CD4-positive, alpha-beta memory T cell (primary cell): ENCODE measurements at places on chromosomes 6 and 20.

- no peak for DNase-seq
These were observed 2.4 kb upstream of the GCNT2 start for GRCh38 chr6:10518557-10519407.

DNA sequence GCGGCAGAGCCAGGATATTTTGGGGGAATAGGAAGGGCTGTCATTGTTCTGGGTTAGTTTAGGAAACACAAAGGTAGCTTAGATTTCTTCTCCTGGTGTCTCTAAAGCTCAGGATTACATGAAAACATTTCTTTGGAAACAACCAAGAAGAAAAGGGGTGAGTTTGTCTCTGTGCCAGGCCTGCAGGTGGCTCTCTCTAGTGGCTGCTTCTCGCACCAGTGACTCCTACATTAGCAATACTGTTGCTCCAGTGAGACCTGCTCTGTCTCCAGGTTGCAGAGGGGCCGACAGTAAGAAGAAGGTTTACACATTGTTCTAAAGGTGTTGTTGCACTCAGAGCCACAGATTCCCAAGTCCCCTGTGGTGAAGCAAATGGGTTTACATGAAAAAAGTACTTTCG, 104.6 kb upstream of the GLP1R start:
- no peak for DNase-seq

- no peak for DNase-seq
These were observed 186.1 kb downstream of the TASP1 start for GRCh38 chr20:13452470-13453124.

DNA sequence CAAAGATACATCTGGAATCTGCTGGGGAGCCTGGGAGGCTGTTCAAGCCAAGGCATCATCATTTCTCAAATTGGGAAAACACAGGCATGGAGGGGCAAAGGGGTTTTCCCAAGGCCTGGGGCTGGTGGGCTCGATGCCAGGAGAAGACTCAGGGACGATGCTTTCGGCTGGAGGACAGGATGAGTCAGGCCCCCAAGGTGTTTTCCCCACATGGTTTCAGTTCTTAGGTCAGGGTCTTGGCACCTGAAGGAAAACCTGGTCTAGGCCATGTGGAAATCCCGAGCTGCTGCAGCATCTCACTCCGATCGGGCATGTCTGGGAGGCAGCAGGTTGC, 348.1 kb downstream of the CDC5L start:
- no peak for DNase-seq

GRCh38 chr20:20331156-20331555, 36.7 kb upstream of the INSM1 start:
- no peak for DNase-seq

GRCh38 chr6:138503881-138504680, 4.8 kb upstream of the NHSL1 start:
- no peak for DNase-seq

DNA sequence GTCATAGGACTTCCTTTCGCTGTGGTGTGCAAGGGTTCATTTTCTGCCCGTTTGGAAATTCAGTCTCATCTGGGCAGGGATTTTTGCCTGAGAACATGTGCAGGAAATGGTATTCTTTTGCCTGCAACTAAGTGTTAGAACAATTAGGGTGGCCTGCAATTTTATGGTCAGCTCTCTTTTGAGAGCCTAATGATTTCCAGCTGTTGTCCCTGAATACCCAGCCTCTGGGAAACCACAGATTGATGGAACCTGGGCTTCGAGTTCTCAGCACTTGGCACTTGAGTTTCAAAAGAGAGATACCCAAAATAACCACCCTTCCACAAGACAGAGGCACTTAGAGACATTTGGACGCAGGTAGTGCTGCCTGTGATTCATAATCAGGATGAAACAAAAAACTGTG, 217.2 kb upstream of the FOXA2 start:
- DNase-seq, result no peak

DNA sequence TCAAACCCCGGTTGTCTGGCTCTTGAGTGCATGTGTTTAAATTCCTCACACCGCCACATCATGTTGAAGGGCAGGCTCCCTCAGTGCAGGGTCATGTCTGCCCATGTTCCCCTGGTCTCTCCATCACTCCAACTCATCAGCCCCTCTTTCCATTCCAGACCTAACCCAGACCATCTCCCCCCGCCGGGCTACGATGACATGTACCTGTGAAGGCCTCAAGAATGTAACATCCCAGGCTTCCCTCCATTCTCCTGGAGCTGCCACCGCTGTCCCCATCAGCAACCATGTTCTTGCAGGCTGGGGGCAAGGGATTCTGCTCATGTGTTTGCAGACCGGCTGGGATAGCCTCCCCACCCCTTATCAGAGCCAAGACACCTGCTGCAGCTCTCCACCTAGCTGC, 19.9 kb downstream of the TMEM74B start:
- DNase-seq, result no peak

DNA sequence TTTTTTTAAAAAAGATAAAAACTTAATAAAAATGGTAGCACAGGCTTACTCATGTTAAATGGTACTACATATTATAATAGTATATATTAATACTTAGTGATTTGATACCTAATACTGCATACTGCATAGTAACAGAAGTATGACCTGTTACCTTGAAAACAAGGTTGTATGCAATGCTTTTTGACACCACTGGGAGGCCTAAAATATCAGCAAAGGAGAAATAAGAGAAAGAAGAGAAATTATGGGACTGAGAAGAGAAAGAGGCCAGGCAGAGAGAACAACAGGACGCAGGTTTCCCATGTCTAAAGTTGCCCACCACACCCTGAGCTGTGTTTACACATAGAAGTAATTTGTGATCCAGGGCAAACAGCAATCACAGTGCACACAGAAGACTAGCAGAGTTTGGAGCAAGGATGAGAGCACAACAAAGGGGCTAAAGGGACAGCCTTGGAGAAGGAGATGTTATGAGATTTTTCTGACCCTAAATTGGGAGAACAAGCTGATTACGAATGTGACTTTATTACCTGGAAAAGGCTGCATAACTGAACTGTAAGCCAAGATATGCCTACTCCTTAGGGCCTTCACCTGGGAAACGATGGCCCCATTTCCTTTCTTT, 73.2 kb downstream of the ROS1 start:
- DNase-seq, result no peak

GRCh38 chr20:5757949-5758348, 7.7 kb downstream of the SHLD1 start:
- DNase-seq, result no peak

- DNase-seq, result no peak
These were observed 22.2 kb downstream of the C20orf203 start for GRCh38 chr20:32651537-32651936.

- no peak for DNase-seq
These were observed 5.6 kb upstream of the C6orf132 start for GRCh38 chr6:42148058-42148457.

GRCh38 chr6:78192057-78192456, 539.2 kb downstream of the MEI4 start:
- no peak for DNase-seq

DNA sequence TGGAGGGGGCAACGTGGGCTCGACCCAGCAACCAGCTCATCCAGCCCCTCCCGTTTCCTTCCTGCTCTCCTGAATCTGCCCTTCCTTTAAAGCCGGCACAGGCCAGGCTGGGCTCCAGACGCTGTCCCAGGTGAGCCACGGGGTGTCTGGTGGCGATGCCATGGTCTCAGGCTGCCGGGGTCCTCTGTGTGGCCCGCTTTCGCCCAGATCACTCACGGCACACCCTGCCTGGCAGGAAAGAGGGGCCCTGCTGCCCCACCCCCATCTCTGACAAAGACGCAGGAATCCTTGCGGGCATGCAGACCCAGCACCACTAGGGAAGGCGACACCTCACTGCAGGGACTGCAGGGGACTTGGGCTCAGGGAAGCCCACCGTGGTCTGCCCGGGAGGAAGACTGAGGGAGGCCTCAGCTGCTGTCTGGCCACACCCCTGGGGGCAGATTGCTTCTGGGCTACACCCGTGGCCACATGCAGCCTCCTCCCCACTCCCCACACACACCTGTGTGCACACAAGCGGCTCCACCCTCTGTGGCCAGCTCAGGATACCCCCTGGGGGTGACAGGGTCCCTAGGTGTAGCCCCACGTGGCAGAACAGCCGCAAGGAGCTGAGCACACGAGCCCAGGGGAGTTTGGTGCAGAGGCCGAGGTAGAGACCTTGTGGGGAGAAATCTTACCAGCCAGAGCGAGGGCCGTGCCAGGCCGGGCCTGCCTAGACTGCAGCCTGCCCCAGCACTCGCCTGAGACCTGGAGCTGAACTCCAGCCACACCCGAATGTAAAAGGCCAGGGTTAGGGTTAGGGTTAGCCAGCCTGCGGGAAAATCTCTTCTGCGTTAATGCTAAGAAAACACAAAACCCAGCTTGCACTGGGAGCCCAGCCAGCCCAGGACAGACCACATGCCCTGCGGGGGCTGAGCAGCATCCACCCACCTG, 104.6 kb downstream of the DLL1 start:
- no peak for DNase-seq

GRCh38 chr6:87756858-87757257, 54.8 kb upstream of the AKIRIN2 start:
- no peak for DNase-seq
